ENCODE measurements at places on chromosomes 3 and 15.
A peak's percentile ranks its signal among the peaks of the same experiment; 100 is the strongest.

- DNase-seq, result no peak
- H3K4me1 ChIP-seq, result no peaks in the 10 kb centered on the region
- no peaks in the 10 kb centered on the region for H3K36me3 ChIP-seq
- H3K27me3 ChIP-seq, result no peaks in the 10 kb centered on the region
- H3K27ac ChIP-seq, result no peak overlapping the region
- H3K4me3 ChIP-seq, result no peak overlapping the region
Observed at GRCh38 chr3:133283958-133284807, 115.7 kb upstream of the BFSP2 start.

DNA sequence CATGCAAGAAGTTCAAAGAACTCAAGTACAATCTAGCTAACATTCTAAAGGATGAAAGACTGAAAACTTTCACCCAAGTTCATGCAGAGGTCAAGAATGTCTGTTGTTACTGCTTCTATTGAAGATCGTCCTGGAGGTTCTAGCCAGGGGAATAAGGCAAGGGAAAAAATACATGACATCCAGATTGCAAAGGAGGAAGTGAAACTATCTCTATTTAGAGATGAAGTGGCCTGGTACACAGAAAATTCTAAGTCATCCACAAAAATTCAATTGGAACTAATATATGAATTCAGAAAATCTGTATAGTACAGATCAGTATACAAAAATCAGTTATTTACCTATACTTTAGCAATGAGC, 693.0 kb downstream of the NR2F2 start:
- DNase-seq, result no peak
- H3K27ac ChIP-seq, result no peak overlapping the region

DNA sequence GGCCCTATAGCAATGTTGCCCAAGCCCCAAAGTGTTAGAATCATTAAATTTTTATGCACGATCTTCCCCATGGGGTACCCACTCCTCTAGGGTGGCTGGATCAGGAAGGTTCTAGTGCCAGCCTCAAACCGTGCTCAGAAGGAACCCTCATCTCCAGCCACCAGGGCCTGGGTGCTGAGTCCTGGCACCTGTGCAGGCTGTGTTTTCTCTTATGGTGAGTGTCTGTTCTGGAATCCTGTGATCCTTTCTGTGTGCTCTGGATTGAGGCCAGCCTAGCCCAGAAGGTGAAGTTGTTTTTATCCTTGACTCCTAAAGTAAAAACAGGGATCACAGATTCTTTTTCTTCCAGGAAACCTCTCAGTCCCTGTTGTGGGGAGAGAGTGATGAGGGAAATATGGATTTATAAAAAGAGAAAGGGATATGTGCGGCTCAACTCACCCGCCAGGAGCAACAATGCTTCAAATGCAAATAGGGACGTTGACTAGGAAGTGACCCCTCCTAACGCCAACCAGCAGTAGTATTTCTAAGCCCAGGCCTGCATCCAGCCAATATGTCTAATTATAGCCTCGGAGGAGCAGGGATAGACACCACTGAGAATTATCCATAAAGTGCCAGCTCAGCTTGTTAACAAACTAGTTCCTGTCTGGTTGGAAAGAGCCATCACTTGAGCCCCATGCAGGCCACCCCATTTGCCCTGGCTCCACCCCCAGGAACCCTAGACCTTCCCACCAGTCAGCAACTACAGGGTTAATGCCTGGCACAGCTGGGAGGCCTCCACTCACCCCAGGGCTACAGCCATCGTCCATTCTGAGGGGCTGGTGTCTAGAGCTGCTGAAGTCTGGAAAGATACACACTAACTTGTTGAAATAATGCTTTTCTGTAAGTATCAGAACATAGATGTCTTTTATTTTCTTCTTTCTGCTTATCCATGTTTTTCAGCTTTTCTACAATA, 513.5 kb upstream of the PROK2 start:
- no peak overlapping the region for H3K27ac ChIP-seq
- H3K4me3 ChIP-seq, result no peak overlapping the region
- DNase-seq, result no peak
- no peaks in the 10 kb centered on the region for H3K36me3 ChIP-seq
- H3K27me3 ChIP-seq, result peaks cover 9% of the 10 kb centered on the region

DNA sequence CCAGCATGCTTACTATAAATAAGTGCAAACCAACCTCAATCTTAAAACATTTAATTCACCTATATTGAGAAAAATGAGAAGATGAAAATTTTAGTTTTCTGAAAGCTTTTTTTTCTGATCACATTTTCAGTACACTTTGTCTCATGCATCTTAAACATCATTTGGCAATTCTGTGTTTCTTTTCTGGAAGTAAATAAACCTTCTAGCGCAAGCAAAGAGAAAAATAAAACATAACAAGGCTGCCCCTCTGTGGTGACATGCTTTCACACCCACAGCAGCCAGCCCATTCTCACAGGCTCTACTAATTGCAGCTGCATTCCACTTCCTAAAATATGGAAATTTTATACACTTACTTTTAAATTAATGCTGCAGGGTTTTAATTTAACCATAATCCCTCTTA, 90.1 kb downstream of the NEK10 start:
- H3K27ac ChIP-seq, result no peak overlapping the region
- H3K4me3 ChIP-seq, result no peak overlapping the region
- no peaks in the 10 kb centered on the region for H3K4me1 ChIP-seq
- H3K36me3 ChIP-seq, result no peaks in the 10 kb centered on the region
- H3K27me3 ChIP-seq, result peaks cover 3% of the 10 kb centered on the region

- no peak for DNase-seq
- no peaks in the 10 kb centered on the region for H3K36me3 ChIP-seq
Observed at GRCh38 chr3:54533856-54534255, 394.0 kb downstream of the LRTM1 start.

DNA sequence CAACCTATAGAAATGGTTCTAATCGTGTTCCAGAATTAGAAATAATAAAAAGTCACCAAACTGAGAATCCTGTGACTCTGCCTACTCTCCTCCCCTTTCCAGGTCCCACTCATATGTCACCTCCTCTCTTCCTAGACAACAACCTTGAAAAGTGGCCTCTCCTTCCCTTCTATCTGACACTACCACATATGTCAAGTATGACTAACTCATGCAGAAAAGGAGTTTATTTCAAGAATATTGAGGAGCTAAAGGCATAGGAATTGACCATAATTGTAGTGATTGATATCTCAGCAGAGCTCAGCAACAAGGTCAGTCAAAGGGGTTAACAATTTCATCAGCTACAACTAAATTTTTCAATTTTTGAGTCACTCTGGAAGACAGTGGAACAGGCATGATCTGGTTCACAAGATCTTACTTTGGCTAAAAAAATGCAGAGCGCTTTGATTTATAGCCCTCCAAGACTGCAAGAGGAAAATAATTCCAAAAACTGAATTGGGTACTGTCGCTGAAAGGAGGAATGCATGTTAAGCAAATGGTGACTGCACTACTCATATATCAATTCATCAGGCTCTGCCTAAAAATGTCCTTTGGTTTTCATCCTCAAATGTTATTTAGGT, 160.6 kb upstream of the ARHGEF26 start:
- no peaks in the 10 kb centered on the region for H3K4me1 ChIP-seq
- no peaks in the 10 kb centered on the region for H3K27me3 ChIP-seq
- no peak overlapping the region for H3K27ac ChIP-seq
- H3K4me3 ChIP-seq, result no peak overlapping the region
- no peak for DNase-seq

GRCh38 chr15:99385865-99386264, 134.6 kb downstream of the LRRC28 start:
- H3K4me1 ChIP-seq, result peaks cover 27% of the 10 kb centered on the region
- DNase-seq, result peak; percentile 8
- peak overlapping the region; percentile 44 for H3K27ac ChIP-seq
- H3K27me3 ChIP-seq, result no peaks in the 10 kb centered on the region

GRCh38 chr3:138440121-138440521, 5.7 kb downstream of the ESYT3 start:
- no peaks in the 10 kb centered on the region for H3K36me3 ChIP-seq
- H3K27ac ChIP-seq, result no peak overlapping the region
- no peak for DNase-seq
- H3K4me1 ChIP-seq, result no peaks in the 10 kb centered on the region
- peaks cover 29% of the 10 kb centered on the region for H3K27me3 ChIP-seq

DNA sequence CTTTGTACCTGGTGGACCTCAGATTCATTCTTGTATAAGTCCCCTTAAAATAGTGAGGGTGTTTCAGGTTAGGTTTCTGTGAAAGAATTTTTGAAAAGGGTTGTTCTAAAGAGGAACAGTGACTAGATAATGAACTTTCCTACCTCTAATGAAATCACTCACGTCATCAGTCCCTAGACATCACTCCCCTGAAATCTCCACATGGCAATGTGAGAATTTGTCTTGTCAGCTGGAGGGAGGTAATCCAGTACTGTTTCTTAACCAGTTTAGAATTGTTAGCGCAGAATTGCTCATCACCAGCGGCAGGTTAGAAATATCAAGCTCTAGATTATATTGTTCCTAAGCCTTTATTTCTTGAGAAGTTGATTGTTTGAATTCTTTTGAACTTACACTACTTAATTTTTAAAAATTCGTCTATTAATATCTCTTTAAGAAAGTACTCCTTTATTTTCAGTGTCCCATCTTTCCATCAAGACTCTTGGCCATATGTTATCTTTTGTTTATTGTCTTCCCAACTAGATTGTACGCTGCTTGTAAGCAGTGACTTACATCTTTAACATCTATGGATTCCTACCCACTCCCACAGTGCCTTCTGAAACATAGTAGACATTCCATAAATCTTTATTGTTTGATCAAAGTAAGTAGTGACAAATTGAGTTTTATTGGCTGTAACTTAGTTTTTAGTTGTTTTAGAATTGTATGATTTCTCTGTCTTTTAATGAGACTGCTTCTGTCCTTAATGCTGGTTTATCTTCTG, 52.8 kb downstream of the RASA2 start:
- no peak overlapping the region for H3K27ac ChIP-seq
- H3K36me3 ChIP-seq, result peaks cover 61% of the 10 kb centered on the region
- no peak overlapping the region for H3K4me3 ChIP-seq
- H3K4me1 ChIP-seq, result peaks cover 28% of the 10 kb centered on the region
- H3K27me3 ChIP-seq, result no peaks in the 10 kb centered on the region

DNA sequence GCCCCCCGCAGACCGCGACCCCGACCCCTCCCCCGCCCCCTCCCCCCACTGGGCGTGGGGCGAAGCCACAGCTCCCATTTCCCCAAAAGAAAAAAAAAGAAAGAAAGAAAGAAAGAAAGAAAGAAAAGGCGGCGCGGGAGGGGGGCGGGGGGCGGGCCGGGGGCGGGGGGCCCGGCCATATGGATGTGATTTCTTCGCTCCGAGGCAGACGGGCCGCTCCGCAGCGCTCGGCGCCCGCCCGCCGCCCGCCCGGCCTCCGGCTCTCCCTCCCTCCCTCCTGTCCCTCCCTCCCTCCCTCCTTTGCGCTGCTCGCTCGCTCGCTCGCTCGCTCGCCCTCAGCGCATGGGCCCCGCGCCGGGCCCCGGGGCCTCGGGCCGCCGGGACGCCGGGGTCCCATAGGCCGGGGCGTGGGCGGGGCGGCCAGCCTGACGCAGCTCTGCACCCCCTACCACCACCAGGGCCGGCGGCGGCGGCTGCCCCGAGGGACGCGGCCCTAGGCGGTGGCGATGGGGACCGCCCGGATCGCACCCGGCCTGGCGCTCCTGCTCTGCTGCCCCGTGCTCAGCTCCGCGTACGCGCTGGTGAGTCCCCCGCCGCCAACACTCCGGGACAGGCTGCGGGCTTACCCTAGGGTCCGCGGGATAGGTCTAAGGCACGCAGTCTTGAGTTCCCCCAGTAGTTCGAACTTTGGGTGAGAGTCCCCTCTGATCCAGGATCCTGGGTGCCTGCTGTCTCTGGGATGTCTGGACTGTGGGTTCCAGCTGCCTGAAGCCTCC, 5.7 kb downstream of the PTH1R start:
- H3K27ac ChIP-seq, result no peak overlapping the region
- no peaks in the 10 kb centered on the region for H3K36me3 ChIP-seq
- DNase-seq, result no peak
- peak overlapping the region; percentile 42 for H3K4me3 ChIP-seq

DNA sequence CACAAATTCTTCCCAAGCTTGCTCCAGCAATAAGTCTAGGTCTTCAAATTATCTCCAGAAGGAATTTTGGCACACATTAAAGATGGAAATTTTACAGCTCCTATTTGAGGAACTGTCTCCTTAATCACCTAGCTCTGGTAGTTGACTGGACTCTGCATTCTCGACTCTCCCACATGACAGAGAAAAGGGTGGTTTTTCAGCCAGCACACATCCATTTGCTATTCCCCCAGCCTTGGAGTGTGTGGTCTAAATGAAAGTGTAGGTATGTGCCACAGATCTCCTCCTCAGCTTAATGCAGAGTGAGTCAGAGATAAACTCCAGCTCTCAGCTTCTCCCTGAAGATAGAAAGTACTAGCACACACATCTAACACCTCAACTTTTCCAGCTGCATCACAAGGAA, 62.2 kb upstream of the ALCAM start:
- no peaks in the 10 kb centered on the region for H3K27me3 ChIP-seq
- no peaks in the 10 kb centered on the region for H3K4me1 ChIP-seq
- H3K4me3 ChIP-seq, result no peak overlapping the region
- no peaks in the 10 kb centered on the region for H3K36me3 ChIP-seq
- no peak overlapping the region for H3K27ac ChIP-seq

DNA sequence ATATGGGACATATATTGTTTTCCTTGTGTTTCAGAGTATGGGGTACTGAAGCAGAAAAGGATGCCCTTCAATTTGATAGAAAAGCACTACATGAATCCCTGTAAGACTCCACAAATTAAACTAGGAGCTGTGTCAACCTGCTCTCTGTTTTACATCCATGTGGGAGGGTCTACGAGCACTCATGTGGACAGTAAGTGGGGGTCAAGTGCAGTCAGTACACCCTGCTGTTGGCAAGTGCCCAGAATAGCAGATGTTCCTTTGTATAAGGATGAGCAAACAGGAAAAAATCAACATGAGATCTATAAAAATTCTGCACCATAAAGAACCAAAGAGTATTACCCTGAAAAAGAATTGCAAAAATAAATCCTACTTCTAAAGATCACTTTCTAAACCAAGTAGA, 659.9 kb downstream of the SI start:
- no peak for DNase-seq
- H3K27me3 ChIP-seq, result no peaks in the 10 kb centered on the region
- H3K27ac ChIP-seq, result no peak overlapping the region
- H3K36me3 ChIP-seq, result no peaks in the 10 kb centered on the region
- no peak overlapping the region for H3K4me3 ChIP-seq

- H3K4me1 ChIP-seq, result no peaks in the 10 kb centered on the region
- no peak overlapping the region for H3K4me3 ChIP-seq
- H3K27me3 ChIP-seq, result no peaks in the 10 kb centered on the region
- DNase-seq, result no peak
Observed at GRCh38 chr3:145490088-145491048, 670.6 kb downstream of the PLOD2 start.
